ENCODE measurements at places on chromosomes 4 and X. TPM values are rescaled to one million over a fixed set of nuclear protein-coding genes. Genes with fewer than 3 reads are reported as not detected.

- no peak overlapping the region for H3K27ac ChIP-seq
- no peak overlapping the region for H3K4me3 ChIP-seq
- H3K36me3 ChIP-seq, result no peaks in the 10 kb centered on the region
- DNase-seq, result no peak
- H3K4me1 ChIP-seq, result no peaks in the 10 kb centered on the region
These were observed 831.1 kb upstream of the PABPC4L start for GRCh38 chr4:135032670-135033069.

ADH1B gene
- total RNA-seq, result 1.8 TPM

KCNE5 gene
- not detected for total RNA-seq

USO1 gene
- total RNA-seq, result 72.7 TPM

THAP9 gene
- total RNA-seq, result 6.4 TPM

ABCG2 gene
- 0.44 TPM for total RNA-seq

DNA sequence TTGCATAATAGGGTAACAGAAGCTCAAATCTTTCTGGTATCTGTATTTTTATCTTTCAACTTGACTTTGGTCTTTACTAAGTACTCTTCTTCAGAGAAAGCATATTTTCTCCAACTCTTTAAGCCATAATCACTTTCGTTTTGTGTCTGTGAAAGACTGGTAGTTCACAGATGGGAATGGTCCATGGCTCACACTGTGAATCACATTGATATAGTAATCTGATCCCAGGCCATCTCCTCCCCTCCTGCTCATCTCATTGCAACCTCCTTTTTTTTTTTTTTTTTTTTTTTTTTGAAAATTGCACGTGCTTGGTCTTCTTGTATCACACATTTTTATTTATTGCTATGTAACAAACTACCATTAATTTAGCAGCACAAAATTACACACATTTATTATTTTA lies 694.5 kb upstream of the SLIT2 start:
- no peaks in the 10 kb centered on the region for H3K36me3 ChIP-seq
- H3K4me1 ChIP-seq, result peaks cover 28% of the 10 kb centered on the region
- no peak for DNase-seq
- no peak overlapping the region for H3K27ac ChIP-seq
- H3K4me3 ChIP-seq, result no peak overlapping the region
- no peaks in the 10 kb centered on the region for H3K27me3 ChIP-seq

- no peaks in the 10 kb centered on the region for H3K27me3 ChIP-seq
- 0 out of 2 replicates have a peak, but pooled peaks cover 7% of the 10 kb centered on the region for H3K4me1 ChIP-seq
- no peaks in the 10 kb centered on the region for H3K36me3 ChIP-seq
- no peak overlapping the region for H3K4me3 ChIP-seq
These were observed 5.5 kb downstream of the INPP4B start for GRCh38 chr4:142840516-142841123.

Measured in HCT116 (cell line).